Left ventricle myocardium inferior (tissue), 1 donor: ENCODE measurements at places on chromosomes 4 and X.

DNA sequence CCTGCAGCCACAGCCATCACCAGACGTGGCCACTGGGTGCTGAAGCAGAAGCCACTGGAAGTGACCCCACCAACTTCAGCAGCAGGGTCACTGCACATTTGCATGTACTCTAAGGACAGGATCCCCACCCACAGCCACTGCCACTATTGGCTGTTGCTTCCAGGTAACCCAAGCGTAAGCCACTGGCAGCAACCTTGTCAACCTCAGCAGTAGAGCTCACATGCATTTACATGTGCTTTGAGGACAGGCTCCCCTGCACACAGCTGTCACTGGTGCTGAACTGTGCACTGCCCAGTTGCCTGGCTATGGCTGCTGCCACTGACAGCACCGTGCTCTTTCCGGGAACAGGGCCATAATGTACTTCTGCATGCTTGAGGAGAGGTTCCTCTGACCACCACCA is 332.4 kb upstream of the DMD start:
- DNase-seq, result no peak

DNA sequence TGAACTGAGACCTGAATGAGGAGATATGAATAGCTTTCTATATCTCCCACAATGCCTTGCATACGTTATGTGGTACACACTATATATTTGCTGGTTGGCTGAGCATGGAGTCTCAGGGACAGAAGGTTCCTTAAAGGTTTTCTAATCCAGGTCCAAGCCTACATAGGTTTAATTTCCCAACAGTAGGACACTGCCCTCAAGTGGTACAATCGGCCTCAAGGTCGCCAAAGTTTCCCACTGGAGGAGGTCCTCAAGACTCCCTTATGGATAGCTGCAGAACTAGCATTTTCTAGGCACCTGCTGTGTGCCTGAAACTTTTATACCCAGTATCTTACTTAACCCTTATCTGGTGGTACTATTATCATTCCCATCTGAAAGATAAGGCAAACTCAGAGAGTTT is 21.0 kb upstream of the EFNB1 start:
- no peak for DNase-seq

DNA sequence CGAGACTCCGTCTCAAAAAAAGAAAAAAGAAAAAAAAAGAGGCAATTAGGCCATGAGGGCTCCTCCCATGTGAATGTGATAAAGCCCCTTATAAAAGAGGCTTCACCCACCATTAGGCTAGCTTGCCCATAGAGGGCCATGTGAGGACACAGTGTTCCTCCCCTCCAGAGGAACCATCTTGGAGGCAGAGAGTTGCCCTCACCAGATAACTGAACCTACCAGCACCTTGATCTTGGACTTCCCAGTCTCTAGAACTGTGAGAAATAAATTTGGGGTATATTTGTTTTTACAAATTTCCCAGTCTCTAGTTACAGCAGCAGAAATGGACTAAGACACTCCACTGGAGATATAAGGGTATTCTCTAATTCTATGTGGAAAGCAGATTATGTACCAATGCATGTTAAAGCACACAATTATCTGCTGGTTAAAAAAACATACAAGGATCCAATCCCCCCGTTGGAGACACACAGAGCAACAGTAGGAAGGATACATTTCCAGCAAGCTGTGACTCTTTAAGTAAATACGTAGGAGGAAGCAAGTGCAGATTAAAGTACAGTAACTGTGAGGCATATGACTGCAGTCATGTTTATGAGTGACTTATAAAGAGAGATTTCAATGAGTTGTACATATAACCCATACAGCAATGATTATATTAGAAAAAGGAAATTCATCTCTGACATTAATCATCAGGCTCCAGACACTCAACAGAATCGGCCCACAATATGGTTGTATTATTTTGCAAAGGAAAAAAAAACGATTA is 21.4 kb downstream of the SH3RF1 start:
- DNase-seq, result no peak

GRCh38 chr4:112604589-112604988 is 32.1 kb downstream of the ZGRF1 start:
- DNase-seq, result no peak

DNA sequence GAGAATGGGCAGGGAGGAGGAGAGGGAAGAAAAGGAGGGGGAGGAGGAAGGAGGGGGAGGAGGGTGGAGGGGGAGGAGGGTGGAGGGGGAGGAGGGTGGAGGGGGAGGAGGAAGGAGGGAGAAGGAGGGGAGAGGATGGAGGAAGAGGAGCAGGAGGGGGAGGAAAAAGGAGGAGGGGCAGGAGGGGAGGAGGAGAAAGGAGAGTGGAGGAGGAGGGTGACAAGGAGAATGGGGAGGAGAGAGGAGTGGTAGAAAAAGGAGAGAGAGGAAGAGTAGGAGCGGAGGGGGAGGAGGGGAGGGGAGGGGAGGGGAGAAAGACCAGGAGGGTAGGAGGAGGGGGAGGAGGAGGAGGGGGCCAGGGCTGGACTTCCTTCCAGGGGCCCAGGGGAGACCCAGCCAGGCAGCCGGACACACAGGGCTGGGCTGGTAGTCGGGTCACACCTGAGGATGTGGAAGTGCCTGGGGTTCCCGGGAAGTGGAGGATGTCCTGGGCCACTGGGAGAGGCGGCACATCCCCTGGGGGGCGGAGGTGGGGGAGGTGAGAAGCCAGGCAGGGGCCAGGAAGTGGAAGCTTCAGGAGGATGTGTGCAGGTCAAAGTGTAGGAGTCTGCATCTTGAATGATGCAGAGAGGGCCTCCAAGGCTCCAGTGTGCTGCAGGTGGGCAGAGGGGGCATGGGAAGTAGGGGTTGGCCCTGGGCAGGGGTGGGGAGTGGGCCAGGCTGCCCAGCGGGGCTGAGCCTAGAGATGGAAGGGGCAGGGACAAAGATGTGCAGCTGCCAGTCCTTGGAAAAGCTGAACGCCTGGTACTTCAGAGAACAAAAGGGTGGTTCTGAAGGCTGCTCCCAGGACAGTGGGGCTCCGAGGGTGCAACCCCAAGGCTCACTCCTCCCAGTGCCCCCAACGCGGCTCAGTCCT is 18.8 kb downstream of the IL3RA start:
- DNase-seq, result no peak

GRCh38 chrX:41384051-41384705 is 50.2 kb downstream of the DDX3X start:
- peak; percentile 68 for DNase-seq

DNA sequence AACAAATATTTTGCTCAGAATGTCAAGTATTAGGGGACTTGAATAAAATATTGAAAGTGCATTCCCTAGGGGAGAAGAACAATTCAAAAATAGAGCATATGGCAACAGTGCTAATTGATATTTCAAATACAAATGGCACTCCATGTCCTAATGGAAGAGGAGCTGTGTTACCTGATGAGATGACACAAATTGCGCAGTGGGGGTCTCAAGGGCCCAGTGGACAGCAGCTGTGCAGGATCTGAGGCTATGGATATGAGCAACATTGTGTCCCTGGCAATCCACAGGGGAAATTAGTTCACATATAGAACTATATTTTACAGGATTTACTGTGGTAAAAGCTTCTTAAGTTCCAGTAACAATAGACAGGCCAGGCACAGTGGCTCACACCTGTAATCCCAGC is 17.4 kb upstream of the USP46 start:
- DNase-seq, result no peak

DNA sequence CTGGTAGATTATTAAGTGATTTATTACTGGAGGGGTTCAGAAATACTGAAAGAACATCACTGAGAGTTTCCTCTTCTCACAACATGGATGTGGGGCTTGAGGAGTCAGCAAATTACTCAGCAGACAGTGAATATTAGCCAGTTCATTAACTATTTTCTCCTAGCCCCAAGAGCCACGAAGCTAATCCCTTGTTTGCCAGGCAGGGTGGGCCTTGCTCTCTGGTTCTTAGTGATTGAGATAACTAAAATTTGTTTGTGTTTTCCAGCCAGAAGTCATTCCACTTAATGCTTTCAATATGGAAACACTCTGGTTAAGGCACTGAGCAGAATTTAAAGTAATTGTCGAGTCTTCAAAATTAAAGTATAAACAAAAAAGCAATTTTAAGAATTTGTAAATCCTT is 40.1 kb upstream of the PASD1 start:
- DNase-seq, result no peak

GRCh38 chrX:9473708-9474107 is 8.8 kb downstream of the TBL1X start:
- DNase-seq, result no peak

DNA sequence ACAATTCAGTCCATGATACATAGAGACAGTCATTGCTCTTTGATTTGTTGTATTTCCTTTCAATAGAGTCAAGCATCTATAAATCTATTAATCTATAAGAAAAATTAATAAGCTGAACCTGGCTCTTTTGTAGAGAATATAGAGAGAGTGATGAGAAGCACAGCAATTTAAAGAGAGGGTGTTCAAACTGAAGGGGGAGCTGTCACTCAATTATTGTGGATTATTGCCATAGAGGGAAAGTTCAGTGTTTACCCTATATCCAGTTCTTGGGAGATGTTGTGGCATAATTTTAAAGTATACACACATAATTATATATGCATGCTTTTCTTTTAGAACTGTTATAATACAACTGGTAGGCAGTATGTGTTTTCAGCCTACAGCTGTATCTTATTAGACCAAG is 1469.0 kb upstream of the PABPC4L start:
- no peak for DNase-seq

GRCh38 chr4:24796620-24797019 is 1.2 kb downstream of the SOD3 start:
- no peak for DNase-seq

- DNase-seq, result no peak
These were observed 31.8 kb downstream of the FHL1 start for GRCh38 chrX:136179133-136179532.

DNA sequence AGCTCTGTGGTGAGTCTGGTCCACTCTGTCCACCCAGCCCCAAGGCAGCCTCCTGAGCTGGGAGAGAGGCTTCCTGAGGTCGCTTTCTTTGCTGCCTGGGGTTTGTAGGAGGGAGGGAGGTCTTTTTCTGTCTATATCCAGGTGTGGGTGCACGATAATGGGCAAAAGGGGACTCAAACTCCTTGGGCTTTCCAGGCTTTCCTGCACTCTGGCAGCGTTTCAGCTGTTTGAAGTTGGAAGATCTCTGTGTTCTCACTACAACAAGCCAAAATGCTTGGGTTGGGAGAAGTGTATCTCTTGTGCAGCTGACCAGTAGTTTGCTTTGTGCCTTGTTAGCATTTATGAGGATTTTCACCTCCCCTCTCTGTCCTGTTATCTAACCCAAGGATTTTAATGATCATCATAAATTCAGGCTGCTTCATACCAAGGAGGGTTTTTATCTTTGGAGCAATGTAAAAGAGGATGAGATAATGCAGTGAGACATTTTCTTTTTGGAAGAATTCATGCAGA is 126.3 kb downstream of the REPS2 start:
- no peak for DNase-seq

DNA sequence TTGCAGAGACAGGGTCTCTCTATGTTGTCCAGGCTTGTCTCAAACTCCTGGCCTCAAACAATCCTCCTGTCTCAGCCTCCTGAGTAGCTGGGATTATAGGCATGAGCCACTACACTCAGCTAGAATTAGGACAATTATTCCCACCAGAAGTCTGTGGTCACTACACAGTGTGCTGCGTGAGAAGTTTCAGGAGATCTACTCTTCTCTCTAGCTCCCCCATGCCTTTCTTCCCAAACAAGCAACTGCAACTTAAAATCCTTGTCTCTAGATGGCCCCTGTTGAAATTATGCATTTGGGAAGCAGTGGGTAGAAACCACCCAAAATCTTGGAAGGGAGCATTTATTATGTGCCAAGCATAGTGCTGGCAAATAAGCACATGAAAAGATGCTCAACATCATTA is 21.1 kb upstream of the MAP7D3 start:
- DNase-seq, result no peak

GRCh38 chr4:180636696-180637404 is 1606.4 kb upstream of the TENM3 start:
- DNase-seq, result no peak

- DNase-seq, result peak; percentile 62
These were observed 29.3 kb downstream of the CLCN3 start for GRCh38 chr4:169649545-169650226.

- DNase-seq, result no peak
These were observed 33.7 kb downstream of the TKTL1 start for GRCh38 chrX:154329294-154329693.

DNA sequence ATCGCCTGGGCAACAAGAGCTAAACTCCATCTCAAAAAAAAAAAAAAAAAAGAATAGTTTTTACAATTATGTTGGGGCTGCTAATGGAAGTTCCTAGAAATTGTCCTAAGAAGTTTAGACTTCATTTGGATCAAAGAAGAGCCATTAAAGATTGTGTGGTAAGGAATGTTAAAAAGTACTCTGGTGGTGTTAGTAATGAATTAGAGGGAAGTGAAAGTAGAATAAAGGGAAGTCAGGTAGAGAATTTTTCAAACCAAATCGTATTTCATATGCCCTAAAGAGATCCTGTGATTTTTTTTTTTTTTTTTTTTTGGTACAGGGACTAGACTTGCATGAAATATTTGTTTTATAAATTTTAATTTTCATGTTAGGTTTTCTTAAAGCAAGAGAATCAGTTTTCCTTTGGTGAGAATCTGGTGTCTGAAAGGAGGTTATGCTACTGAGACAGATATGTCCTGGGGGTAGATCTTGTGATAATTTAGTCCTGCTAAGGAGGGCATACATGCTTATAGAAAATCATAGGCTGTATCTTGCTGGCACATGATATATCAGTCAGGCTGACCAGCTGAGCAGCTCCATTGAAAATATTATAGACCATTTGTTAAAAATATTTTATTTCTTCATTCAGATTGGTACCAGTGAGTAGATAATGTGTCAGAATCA is 10.7 kb downstream of the SEC24B start:
- no peak for DNase-seq

DNA sequence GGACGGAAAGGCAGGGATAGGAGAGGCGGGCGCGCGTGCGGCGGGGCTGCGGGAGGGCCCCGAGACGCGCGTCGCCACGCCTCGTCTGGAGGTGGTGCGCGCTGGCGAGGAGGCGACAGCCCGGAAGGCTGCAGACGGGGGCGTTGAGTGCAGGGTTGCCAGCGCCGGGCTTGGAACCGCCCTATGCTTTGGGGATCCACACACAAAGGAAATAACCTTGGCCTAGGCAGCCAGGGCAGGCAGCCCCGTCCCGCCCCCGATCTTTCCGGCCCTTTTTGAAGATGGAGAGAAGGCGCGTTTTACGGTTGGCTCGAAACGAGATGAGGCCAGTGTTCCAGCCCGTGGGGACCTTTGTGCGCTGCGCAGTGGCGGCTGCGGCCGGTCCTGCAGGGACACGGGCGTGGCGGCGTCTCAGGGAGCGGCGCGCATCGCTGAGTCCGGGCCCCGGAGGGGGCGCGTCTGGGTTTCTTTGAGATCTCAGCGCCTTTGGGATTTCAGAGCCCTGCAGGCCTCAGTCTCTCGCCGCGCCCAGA is 50.8 kb upstream of the TRIM2 start:
- peak; percentile 34 for DNase-seq
